Bronchial epithelial cell (primary cell): ENCODE measurements at places on chromosomes 4 and X. TPM values are rescaled to one million over a fixed set of nuclear protein-coding genes. Genes with fewer than 3 reads are reported as not detected.

GRCh38 chr4:165312506-165312905, 15.0 kb upstream of the MSMO1 start:
- peak; percentile 84 for DNase-seq

Gene IL1RAPL2
- total RNA-seq: 0.13 TPM in 1 of 2 replicates, not detected in the other

Gene TLR8
- total RNA-seq: not detected in 2 replicates

Gene FAAH2
- 4.7 and 6.3 TPM in 2 replicates for total RNA-seq

Gene AFF2
- total RNA-seq: under 0.01 and 0.26 TPM in 2 replicates

DNA sequence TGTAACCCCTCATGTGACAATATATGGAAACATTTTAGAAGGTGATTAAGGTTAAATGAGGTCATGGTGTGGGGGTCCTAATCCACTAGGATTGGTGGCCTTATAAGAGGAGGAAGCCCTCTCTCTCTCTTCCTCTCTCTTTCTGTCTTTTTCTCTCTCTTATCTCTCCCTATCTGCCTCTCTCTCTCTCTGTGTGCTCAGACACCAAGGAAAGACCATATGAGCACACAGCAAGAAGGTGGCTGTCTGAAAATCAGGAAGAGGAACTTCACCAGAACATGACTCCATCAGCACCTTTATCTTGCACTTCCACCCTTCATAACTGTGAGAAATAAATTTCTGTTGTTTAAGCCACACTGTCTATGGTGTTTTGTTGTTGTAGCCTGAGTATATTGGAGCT, 1472.2 kb downstream of the PCDH7 start:
- no peak for DNase-seq

Gene NWD2
- 0.26 and 1.2 TPM in 2 replicates for total RNA-seq

Gene SLC25A43
- 13.4 and 31.0 TPM in 2 replicates for total RNA-seq

GRCh38 chr4:70844180-70844579, 4.5 kb upstream of the GRSF1 start:
- no peak for DNase-seq

DNA sequence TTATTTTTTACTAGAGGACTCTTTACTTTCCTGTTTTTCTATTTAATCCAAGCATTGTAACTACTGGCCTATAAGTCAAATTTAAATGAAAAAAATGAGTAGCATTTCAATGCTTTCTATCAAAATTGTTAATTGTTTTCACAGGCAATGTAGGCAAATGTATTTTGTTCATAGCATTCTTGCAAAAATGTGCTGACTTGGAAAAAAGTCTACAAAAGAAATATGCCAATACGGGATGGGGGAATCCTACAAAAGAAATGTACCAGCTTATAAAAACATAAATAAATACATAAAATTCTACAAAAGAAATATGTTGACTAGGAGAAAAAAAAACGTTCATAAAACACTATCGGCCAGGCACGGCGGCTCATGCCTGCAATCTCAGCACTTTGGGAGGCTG, 14.9 kb upstream of the S100G start:
- DNase-seq: no peak

Gene PRRG3
- not detected in 2 replicates for total RNA-seq

- DNase-seq: no peak
Observed at GRCh38 chrX:10467793-10468192, 152.6 kb downstream of the MID1 start.

DNA sequence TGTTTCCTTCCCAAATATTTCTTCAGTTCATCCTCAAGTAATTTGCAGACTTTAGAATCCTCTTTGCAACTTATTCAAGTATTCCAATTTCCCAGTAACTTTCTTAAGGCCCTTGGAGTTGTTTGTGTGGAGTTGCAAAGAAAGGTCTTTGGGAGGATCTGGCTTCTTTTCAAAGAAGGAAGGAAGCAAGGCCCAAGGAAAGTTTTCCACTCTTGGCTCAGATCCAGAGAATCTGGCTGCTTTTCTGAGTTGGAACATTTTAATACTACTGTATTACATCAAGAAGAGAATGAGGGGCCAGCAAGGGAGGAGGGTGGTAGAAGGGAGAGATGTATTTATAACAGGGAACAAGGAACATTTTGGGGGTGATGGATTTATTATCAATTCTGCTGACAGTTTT, 10.5 kb downstream of the CDX4 start:
- no peak for DNase-seq
